ENCODE measurements at places on chromosomes 12 and 14.

GRCh38 chr12:67533159-67533558 is 115.4 kb upstream of the DYRK2 start:
- DNase-seq = no peak

DNA sequence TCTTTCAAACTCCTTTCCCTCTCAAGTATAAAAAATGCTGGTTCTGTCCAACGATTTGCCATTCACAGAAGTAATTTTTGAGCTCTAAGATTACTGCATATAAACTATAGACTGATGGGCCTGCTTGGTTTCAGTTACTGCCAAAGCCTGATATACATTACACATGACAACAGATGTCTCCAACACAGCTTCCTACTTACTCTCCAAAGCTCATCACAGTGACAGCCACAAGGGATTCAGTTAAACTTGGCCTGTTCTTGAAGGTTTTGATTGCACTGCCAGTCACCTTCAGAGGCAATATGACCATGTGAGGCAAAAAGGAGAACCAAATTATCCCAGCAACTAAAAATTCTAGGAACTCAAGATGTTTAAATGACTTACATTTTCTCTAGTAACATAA is 30.1 kb downstream of the STXBP6 start:
- DNase-seq = no peak

DNA sequence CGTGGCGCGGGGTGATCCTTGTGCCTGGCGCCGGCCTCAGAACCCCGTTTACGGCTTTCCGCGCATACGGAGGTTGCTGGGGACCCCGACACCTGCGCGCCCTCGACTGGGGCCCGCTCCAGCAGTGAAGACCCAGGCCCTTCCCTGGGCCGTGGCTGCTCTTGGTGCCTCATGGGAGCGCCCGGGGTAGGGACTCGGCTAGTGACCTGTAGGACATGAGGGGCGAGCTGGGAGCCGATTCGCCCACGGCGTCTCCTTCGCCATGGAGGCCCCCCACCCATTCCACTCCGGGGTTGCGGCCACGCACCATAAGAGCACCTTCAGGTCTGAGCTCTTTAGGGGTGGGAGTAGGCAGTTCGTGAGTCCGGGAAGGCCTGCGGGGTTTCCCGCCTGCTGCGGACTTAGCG is 14.2 kb upstream of the PAX9 start:
- no peak for DNase-seq

DNA sequence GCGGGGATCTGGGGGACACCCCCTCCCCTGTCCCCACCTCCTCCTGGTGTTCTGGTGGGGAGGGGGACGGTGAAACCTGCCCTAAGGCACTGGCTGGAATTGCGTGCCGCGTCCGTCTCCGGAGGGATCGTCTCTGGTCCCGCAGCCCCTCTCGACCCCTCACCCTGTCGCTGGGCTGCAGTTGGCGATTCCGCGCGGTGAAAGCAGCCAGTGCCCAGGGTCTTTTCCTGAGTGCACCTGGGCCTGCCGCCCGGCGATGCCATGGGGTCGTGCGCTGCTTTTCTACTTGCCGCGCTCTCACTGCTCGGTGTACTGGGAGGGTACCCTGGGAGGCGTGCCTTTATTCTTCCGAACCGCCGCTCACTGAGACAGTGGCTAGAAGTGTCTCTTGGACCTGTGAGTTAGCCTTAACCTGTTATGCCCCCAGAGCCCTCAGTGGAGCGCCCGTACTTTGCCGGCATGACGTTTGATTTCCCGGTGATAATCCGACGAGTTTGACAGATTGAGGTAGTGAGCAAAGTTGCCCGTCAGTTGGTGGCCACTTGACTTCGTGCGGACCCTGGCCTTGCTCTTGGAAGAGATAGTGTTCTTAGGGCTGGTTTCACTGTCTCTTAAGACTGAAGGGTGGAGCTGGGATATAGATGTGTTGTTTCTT is 788 bp downstream of the SFSWAP start:
- no peak for DNase-seq
